Foreskin keratinocyte (primary cell): ENCODE measurements at places on chromosomes 11 and 22. TPM values are rescaled to one million over a fixed set of nuclear protein-coding genes. Genes with fewer than 3 reads are reported as not detected.

The CNIH2 gene
- 0.51 and 0.58 TPM in 2 replicates for polyA plus RNA-seq

The FGF4 gene
- polyA plus RNA-seq: not detected in 2 replicates

The MRGPRX3 gene
- 0.50 and 0.76 TPM in 2 replicates for polyA plus RNA-seq

DNA sequence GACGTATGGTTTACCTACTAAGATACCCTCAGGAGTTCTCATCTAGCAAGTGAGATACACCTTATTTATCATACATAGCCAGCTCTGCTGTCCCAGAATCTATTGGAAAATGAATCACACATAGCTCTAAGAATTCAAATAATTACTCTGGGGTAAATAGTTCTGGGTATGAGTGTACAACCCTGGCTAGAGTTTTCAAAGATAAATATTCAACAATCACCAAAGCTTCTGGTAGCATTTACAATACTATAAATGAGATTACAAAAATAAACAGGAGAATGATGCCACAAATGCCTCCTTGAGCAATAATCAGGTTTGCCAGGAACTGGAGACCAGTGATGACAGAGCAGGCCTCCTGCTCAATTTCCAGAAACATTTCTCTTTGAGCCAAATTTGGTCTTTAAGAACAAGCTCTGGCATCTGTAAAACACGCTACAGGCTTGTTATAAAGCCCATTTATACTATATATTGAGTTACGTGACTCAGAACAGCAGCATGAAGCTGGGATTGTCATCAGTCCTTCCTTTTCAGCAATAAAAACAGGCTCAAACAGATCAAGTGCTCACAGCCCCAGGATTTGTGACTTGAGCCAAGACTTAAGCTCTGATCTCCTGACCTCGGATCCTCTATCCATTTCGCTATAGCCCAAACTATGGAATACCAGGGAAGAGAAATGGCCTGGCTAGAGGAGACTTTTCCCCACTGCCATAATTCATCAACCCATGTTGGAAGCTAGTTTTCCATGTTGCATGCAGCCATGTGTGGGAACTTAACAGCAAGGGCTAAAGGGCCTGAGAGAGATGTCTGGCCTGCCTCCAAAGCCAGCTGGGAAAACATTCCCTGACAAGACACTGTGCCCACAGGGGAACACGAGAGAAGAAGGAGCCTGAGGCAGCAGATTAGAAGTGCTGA is 19.7 kb downstream of the RAB30 start:
- DNase-seq: peak; percentile 93

- DNase-seq: peak; percentile 82
These were observed 72.1 kb downstream of the RNF169 start for GRCh38 chr11:74820763-74821162.

GRCh38 chr11:94272738-94273313 is 31.6 kb upstream of the IZUMO1R start:
- DNase-seq: no peak

GRCh38 chr22:20595461-20595860 is 88.1 kb downstream of the MED15 start:
- DNase-seq: no peak

GRCh38 chr11:78038697-78039313 is 15.7 kb upstream of the KCTD14 start:
- no peak for DNase-seq

DNA sequence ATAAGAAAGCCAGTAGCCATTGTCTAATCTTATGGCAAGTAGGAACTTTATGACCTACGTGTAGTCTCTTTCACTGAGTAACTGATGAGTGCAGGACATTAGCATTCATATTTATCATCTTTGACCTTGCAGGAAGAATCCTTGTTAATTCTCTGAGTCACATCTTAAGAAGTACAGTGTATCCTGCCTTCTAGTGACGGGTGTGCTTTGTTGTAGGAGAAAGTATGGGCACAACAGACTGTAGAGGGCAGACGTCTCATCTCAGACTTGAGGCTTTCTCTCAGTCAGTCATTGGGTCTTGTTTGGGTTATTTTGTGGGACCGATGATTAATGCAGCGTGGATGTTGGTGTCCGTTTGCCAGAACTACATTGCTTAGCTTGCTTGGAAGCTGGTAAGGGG is 6.8 kb downstream of the RNF214 start:
- DNase-seq: peak; percentile 56
